ENCODE measurements at places on chromosomes 7 and 10. TPM values are rescaled to one million over a fixed set of nuclear protein-coding genes. Genes with fewer than 3 reads are reported as not detected.
A peak's percentile ranks its signal among the peaks of the same experiment; 100 is the strongest.

The GOLGA7B gene
- 5.8 TPM for total RNA-seq

GRCh38 chr10:18209241-18209640 lies 69.0 kb downstream of the CACNB2 start:
- no peak overlapping the region for H3K27ac ChIP-seq
- H3K4me3 ChIP-seq, result no peak overlapping the region
- DNase-seq, result no peak
- no peaks in the 10 kb centered on the region for H3K27me3 ChIP-seq
- no peaks in the 10 kb centered on the region for H3K4me1 ChIP-seq

- peaks cover 2% of the 10 kb centered on the region for H3K27me3 ChIP-seq
- H3K36me3 ChIP-seq, result no peaks in the 10 kb centered on the region
- no peaks in the 10 kb centered on the region for H3K4me1 ChIP-seq
- H3K27ac ChIP-seq, result no peak overlapping the region
Observed at GRCh38 chr7:127638197-127638596, 13.8 kb upstream of the SND1 start.

GRCh38 chr7:104267701-104268368 lies 60.0 kb upstream of the ORC5 start:
- no peak overlapping the region for H3K4me3 ChIP-seq
- no peak overlapping the region for H3K27ac ChIP-seq
- H3K4me1 ChIP-seq, result no peaks in the 10 kb centered on the region
- no peaks in the 10 kb centered on the region for H3K27me3 ChIP-seq
- DNase-seq, result no peak

DNA sequence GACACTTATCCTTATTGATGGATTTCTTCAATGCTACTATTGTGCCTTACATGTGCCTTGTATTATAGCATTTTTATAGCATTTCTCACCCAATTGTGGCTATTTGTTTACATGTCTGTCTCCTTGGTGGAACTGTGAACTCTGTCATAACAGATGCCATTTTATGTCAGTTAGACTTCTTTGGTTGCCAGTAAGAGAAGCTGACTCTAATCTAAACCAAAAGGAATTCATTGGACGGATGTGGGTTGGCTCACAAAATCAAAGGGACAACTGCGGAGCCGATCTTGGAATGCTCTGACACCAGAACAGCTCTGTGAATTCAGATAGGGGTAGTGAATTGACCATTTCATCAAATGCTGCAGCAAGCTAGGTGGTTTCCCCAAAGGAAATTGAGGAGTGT lies 15.0 kb downstream of the GARIN1A start:
- no peak overlapping the region for H3K27ac ChIP-seq
- no peaks in the 10 kb centered on the region for H3K36me3 ChIP-seq
- no peaks in the 10 kb centered on the region for H3K4me1 ChIP-seq

The NODAL gene
- not detected for total RNA-seq

The ABCB1 gene
- total RNA-seq, result 10.4 TPM

The HOXA3 gene
- not detected for total RNA-seq

The SOSTDC1 gene
- total RNA-seq, result not detected

The AZGP1 gene
- not detected for total RNA-seq

The SUMF2 gene
- total RNA-seq, result 166 TPM

GRCh38 chr10:104258209-104258608 lies 3.5 kb downstream of the GSTO1 start:
- peaks cover 23% of the 10 kb centered on the region for H3K36me3 ChIP-seq
- no peak overlapping the region for H3K27ac ChIP-seq
- DNase-seq, result no peak

The ERVW-1 gene
- not detected for total RNA-seq

DNA sequence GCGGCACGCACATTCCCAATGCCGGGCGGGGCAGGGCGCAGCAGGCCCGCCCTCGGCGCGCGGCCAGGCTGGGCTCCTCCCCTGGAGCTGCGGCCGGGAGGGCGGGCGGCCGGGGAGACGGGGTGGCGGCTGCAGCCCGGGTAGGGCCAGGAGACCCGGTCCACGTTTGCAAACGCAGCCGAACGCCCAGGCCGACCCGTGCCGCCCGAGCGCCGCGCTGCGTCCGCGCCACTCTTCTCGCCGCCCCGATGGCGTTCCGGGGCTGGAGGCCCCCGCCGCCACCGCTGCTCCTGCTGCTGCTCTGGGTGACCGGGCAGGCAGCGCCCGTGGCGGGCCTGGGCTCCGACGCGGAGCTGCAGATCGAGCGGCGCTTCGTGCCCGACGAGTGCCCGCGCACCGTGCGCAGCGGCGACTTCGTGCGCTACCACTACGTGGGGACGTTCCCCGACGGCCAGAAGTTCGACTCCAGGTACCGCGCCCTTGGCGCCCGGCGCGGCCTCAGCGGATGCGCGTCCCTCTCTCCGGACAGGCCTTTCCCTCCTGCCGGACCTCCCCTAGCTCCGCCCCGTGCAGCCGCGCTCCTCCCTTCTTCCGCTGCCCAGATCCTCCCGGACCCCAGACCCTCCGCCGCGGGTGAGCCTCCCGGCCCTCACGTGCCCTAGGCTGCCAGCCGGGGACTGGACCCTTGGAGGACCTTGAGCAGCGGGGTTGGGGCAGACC lies at the start of gene FKBP9:
TSS of gene FKBP9 (plus strand) at position 115 of the 720 bp plus-strand sequence. CDS start at position 249, 134 bp downstream.
- H3K4me3 ChIP-seq, result peak within 1 kb of the TSS; percentile 20
- H3K27me3 ChIP-seq, result no peaks in the 10 kb centered on the region
- no peaks in the 10 kb centered on the region for H3K4me1 ChIP-seq
- no peak within 1 kb of the TSS for H3K27ac ChIP-seq
- H3K36me3 ChIP-seq, result no peaks in the 10 kb centered on the region
- no peak for DNase-seq

DNA sequence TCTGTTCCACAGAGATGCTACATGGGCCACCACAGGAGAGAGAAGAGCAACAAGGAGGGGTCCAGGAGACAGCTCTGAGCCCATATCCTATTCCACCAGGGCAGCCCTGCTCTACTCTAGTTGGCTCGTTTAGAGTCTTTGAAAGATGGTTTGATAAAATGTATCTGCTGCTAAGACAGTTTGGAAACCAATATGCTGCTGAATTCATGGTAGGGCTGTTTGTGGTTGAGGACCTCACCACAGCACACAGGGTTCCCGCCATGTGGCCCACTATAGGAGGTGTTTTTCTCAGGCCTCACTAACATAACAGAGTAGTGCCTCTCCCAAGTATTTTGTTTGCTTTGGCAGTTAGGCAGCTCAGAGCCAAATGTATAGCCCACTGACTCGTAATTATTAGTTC lies 35.8 kb upstream of the ZC3HAV1L start:
- no peaks in the 10 kb centered on the region for H3K27me3 ChIP-seq
- H3K4me3 ChIP-seq, result no peak overlapping the region
- H3K4me1 ChIP-seq, result peaks cover 36% of the 10 kb centered on the region
- no peak for DNase-seq
- H3K36me3 ChIP-seq, result peaks cover 41% of the 10 kb centered on the region
- H3K27ac ChIP-seq, result peak overlapping the region; percentile 15

DNA sequence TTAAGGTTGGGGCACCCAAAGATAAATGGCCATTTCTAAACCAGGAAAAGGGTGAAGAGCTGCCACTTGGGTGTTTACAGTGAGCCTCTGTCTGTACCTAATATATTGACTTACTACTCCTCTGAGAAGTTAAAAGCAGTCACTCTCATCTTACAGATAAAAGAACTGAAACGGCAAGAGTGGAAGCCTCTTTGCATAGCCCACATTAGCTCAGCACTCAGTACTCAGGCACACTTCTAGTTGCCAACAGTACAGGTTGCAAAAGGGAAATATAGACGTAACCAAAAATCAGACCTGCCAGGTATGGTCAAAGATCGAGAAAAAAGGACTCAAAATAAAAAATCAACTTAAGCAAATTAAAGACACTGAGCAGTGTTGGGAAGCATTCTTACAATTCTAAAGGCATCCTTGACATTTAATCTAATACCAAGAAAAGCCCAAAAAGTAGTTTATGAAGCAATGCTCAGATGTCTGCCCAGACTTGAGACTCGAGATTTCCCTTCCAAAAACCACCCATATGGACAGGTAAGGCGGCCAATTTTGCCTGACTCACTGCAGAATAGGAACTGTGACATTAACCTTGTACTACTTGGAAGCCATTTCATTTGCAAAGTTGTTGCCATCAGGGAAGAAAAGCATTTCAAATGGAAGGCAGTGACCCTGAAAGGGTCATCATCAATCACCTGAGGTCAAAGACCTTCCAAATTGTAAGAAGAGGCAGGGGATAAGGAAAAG lies 139.3 kb downstream of the SLC25A13 start:
- H3K27me3 ChIP-seq, result no peaks in the 10 kb centered on the region
- no peak overlapping the region for H3K4me3 ChIP-seq
- H3K4me1 ChIP-seq, result no peaks in the 10 kb centered on the region
- DNase-seq, result no peak
- H3K27ac ChIP-seq, result no peak overlapping the region

- no peak for DNase-seq
- H3K27ac ChIP-seq, result no peak overlapping the region
- no peak overlapping the region for H3K4me3 ChIP-seq
Observed at GRCh38 chr10:67936416-67936815, 52.0 kb downstream of the SIRT1 start.

The LRRC61 gene
- total RNA-seq, result 13.8 TPM

GRCh38 chr7:101058355-101058754 lies 26.9 kb upstream of the TRIM56 start:
- DNase-seq, result peak; percentile 44
- H3K27me3 ChIP-seq, result no peaks in the 10 kb centered on the region
- H3K36me3 ChIP-seq, result no peaks in the 10 kb centered on the region
- no peak overlapping the region for H3K27ac ChIP-seq
- H3K4me3 ChIP-seq, result no peak overlapping the region
- H3K4me1 ChIP-seq, result no peaks in the 10 kb centered on the region

All from naive thymus-derived CD4-positive, alpha-beta T cell (primary cell).